Erythroblast (primary cell): ENCODE measurements at places on chromosomes 6 and 20.
A peak's percentile ranks its signal among the peaks of the same experiment; 100 is the strongest.

GRCh38 chr20:10794765-10795164 lies 121.0 kb upstream of the JAG1 start:
- no peak for DNase-seq

- DNase-seq = no peak
These were observed 185.2 kb downstream of the ALDH8A1 start for GRCh38 chr6:134764741-134765140.

DNA sequence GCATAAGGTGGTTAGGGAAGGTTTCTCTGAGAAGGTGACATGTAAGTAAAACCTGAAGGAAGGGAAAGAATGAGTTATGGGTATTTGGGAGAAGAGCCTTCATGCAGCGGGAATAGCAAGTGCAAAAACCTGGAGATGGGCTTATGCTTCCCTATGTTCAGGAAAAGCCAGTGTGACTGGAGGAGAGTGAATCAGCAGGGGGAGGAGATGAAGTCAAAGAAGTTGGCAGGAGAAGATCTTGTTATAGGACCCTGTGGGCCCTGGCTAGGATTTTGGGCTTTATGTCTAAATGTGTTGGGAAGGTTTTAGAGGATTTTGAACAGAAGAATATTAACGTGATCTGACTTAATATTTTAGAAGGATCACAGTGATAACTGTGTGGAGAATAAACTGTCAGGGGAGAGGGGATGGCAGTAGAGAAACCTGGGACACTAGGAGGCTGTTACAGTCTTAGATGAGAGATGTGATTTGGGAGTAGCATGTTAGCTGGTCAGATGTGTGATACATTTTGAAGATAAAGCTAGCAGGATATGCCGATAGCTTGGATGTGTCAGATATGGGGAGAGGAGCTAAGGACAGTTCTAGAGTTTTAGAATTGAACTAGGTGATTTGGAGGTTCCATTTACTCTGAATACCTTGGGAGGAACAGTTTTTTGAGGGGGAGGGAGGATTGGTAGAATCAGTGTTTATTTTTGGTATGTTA lies 41.0 kb downstream of the PHF3 start:
- DNase-seq = no peak

DNA sequence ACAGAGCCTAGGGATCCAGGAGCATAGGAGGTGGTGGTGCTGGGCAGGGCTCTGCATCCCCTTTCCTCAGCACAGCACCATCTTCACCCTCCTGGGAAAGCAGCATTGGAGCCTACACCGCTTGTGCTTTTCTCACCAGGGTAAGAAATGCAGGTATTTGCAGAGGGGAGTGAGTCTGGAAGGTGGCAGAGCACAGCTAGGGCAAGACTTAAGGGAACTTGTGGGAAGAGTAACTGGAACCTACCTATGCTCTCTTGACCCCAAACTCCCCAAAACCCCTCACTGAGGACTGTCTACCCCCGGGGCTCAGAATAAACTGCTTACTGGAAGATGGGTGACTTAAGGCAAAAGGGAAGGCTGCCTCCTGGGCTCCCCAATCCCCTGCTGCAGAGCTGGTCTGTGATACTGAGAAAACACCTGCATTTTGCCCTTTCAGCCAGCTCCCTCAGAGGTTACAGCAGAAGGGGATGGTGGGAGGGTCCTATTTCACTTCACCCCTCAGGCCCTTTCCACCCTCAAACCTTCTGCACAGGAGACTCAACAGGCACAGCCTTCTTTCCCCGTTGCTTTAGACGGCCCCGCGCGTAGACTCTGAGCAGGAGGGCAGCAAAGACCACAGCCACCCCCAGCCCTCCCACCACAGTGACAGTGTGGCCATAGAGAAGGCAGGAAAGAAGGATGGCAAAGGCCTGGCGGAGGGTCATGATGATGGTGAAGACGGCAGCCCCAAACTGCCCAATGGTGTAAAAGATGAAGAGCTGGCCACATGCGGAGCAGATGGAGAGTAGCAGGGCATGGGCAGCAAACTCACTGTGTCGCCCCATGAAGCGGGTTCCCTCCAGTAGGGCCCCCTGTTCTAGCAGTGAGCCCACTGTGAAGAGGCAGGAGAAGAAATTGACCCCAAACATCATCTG lies 2.9 kb downstream of the SLC35B2 start:
- no peak for DNase-seq

DNA sequence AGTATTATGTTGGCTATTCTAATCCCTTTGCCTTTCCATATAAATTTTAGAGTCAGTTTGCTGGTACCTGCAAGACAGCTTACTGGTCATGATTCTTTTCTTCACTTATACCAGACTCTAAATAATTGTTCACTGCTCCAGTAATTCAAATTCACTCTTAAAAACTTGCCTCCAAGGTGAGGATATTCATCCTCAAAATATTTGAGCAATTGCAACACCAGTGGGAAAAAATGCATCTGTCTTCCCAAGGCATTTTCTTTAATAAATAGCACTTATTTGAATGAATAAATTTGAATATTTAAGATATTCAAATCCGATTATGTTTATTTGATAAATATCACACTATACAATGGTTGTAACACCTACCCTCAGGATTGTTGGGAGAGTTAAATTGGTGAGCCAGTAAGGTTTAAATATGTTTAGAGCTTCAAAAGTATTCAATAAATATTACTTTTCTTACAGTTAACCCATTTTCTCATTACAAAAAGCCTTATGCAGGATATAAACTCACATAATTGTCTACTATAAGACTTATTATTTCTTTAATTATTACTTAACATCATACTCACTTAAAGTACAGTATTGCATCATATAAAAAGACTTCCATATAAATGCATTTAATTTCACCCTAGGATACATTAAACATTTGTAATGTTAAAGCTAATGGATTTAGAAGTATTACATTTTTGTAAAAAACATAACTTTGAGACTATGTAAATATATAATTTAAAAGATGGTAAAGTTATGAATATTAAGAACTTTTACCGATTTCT lies 285.6 kb downstream of the SAMD5 start:
- no peak for DNase-seq

DNA sequence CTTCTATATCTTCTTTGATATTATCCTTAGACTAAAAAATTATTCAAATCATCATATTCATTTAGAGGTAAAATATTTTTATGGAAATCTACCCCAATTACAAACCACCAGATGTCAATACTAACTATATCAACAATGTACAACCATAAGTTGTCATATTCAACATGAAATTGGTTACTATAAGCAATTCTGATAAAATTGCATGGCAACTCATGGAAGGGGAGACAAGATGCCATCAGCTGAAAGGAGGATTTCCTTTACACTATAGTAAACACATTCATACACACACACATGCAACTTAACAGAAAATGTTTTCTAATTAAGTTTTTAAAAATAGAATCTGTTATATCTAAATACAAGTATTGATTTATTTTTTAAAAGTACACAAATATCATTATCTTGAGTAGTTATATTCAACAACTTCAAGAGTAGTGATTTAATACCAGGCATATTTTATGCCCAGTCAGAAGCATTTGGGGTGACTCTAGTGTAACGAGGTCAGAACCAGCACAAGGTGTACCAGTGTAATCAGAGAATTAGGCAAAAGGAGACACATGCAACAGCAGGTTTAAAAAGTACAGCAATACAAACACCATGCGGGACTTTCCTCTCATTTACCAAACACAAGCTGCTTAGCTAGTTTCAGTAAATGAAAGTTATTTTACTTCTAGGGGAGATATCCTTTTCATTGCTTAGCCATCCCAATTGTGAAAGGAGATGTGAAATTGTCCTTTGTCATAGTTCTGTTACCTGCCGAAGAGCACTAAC lies 1.0 kb downstream of the FILIP1 start:
- DNase-seq = no peak

- no peak for DNase-seq
These were observed 31.3 kb downstream of the TRAM2 start for GRCh38 chr6:52545406-52546119.

DNA sequence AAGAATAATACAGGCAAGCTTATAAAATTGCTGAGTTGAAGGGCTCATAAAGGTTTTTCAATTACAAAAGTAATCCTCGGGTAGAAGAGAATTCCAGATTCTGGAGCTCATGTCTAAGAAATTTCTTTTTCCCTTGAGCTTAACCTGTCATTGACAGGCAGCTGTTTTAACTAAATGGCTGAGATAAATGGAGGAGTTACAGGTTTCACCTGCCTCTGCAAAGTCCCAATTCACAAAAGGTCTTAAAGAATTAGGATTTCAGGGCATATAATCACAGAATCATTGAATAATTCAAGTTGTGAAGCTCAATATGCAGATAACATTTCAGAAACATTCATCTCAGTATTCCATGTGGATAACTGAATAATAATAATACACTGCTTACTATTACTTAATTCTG lies 660.1 kb upstream of the NRSN1 start:
- no peak for DNase-seq

DNA sequence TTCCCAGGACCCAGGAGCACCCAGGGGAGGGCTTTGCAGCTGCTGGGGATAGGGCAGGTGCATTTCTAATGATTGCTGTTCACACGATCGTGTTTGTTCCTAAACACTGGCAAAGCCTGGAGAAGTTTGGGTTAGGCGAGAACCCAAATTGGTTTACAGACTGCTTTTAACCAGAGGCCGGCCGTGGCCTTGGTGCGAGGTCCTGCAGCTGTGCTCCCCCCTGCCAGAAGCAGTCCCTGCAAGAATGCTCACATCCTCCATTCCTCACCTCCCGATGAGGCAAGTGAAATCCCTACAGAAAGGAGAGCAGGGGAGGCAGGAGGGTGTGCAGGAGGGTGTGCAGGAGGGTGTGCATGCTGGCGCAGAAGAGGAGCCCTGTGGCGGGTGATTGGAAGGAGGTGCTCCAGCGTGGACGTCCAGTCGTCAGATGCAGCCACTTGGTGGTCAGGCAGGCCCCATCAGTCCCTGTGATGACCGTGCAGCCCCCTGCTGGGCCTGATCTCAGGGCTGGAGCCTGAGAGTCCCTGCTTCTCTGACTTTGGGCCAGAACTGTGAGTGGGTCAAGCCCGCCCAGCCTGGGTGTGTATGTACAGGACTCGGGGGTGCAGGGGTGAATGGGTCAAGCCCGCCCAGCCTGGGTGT lies 55.7 kb upstream of the FRMD1 start:
- DNase-seq = no peak

GRCh38 chr20:373171-373890 lies 7.2 kb upstream of the TRIB3 start:
- peak; percentile 86 for DNase-seq

DNA sequence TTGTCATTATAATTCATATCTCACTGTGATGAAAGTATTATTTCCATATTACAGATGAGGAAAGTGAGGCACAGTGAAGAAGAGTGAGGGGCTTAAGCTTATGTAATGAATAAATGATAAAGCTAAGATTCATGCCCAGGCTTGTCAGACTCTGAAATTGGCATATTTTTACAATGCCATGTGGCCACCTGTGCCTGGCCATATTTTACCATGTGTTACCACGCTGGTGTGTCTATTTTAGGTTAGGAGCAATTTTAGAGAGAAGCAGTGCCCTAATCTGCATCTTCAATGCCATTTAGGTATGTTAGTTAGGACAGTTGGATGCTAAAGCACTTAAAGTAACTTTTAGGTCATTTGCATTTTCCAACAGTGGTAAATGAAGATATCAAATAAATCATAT lies 188.0 kb upstream of the FLRT3 start:
- DNase-seq = no peak

GRCh38 chr6:73867411-73867810 lies 171.4 kb downstream of the CD109 start:
- no peak for DNase-seq

- no peak for DNase-seq
These were observed 117.3 kb downstream of the SMLR1 start for GRCh38 chr6:130944486-130944885.

- DNase-seq = no peak
These were observed 34.2 kb downstream of the CLVS2 start for GRCh38 chr6:123030282-123030681.

- no peak for DNase-seq
These were observed 38.2 kb upstream of the ZBP1 start for GRCh38 chr20:57658447-57658832.

DNA sequence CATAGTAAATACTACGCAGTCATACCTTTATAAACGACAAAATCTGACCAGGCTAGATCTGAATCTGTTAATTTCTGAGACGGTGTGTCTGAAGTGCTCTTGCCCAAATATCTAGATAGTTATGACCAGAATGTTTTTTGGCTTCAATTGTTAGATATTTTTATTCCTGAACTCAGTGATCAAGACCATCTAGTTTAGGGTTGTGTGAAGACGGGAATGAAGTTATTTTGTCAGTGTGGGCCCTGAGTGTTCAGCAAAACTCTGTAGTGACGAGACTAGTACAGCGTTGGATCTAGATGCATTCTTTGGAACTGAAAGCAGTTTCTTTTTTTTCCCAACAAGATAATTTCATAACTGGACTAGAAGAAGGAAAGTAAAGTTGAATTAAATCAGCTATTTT lies 3.1 kb downstream of the STXBP5 start:
- DNase-seq = peak; percentile 24

GRCh38 chr6:6872459-6873344 lies 235.1 kb upstream of the RREB1 start:
- peak; percentile 61 for DNase-seq

DNA sequence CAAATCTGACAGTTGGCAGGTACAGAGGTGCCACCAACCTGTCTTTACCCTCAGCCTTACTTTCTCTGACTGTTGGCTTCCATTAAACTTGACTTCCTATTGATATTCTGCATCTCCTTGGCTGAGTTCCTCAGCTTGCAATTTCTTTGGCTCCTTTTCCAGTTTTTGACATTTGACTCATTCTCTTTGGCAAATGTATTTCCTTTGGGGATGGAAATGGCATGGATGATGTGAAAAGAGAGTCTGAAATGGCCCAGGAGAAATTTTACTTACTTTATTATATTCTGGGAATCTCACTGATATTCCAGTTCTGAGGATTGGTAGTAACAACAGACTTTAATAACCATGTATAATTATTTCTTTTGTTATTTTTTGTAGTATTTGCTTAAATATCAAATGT lies 255.2 kb downstream of the CD109 start:
- DNase-seq = no peak

GRCh38 chr20:63930971-63931553 lies 25.2 kb downstream of the UCKL1 start:
- DNase-seq = no peak

DNA sequence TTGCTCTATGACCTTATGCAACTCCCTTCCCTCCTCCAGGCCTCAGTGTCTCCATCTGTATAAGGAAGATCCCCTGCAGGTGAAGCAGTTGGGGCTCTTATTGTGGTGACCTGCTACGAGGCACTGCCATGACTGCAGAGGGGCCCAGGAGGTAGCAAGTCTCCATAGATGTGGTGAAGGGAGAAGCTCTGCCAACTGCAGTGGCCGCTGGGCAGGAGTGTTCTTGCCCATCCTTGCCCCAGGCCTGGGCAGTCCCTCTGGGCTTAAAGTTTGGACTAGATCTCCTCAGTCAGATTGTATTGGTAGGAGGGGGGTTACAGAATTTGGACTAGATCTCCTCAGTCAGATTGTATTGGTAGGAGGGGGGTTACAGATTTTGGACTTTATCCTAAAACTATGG lies 12.2 kb downstream of the KCNK17 start:
- DNase-seq = no peak

- no peak for DNase-seq
These were observed 118.5 kb downstream of the SIM1 start for GRCh38 chr6:100346203-100346602.

- no peak for DNase-seq
These were observed 98.9 kb downstream of the TBC1D7 start for GRCh38 chr6:13229205-13230085.

- no peak for DNase-seq
These were observed 4.0 kb upstream of the FERMT1 start for GRCh38 chr20:6126846-6127245.
